NCI-H187 treated with DMSO at 0.1 percent for 48 hours (cell line): ENCODE measurements at places on chromosomes 7 and 10.
A peak's percentile ranks its signal among the peaks of the same experiment; 100 is the strongest.

DNA sequence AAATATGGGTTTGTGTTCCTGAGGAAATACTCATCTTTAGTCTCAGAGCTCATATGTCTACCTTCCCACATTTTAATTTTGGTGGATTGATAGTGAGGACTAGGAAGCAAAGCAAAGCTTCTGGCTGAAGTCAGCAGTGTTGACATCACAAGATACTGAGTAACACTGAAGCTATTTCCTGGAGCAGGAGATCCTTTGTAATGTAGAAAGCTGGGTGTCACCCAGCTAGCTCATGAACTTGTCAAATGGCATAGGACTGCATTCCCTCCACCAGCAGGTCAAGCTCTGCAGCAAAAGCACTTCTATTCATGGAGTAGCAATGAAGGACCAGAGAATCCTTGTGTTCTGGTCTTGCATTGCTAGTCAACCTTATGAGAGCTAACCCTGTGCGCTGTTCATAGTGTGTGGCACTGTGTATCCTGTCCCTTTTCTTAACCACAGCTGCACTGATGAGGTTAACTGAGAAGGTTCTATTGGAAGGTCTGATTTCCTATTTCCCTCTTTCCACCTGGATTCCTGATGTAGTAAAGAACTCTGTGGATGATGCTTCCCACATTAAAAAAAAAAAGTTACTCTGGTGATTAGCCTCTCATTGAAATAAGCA lies 94.8 kb upstream of the ZNF804B start:
- DNase-seq = no peak

DNA sequence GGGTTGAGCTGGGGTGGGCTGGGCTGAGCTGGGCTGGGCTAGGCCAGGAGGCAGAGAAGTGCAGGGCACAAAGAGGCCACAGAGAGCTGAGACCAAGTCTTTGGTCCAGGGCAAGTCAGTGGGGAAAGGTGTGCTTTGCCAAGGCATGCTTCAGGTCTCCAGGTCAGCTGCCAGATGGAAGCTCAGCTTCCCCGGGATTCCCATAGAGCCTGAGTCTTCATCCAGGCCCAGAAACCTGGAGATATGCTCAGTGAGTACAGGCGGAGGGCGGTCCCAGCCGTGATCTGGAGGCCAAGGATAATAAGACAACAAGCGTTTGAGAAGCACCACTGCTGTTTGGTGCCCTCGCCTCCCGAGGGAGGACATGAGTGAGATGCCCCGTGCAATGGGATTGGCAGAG lies 4.7 kb upstream of the CALN1 start:
- no peak for DNase-seq

GRCh38 chr10:70359017-70359550 lies 23.3 kb downstream of the LRRC20 start:
- no peak for DNase-seq

- DNase-seq = no peak
Observed at GRCh38 chr10:7480742-7481367, 70.0 kb upstream of the SFMBT2 start.

DNA sequence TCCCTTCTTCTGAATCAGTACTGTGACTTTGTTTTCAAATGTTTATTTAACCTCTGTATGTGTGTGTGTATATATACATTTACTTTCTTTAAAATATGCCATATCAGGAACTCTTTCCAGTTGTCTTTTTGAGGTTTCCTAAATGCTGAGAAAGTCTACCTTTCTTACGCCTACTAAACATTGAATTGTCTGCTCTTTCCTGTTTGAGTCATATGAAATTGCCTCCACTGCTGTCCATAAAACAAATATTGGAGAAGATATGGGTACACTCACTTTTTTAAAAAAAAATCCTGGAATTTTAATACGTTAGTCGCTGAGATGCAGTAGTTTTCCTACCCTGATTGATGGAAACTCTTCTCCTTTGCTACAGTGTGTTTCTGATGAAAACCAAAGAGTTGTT lies 298.7 kb upstream of the TEX47 start:
- no peak for DNase-seq

DNA sequence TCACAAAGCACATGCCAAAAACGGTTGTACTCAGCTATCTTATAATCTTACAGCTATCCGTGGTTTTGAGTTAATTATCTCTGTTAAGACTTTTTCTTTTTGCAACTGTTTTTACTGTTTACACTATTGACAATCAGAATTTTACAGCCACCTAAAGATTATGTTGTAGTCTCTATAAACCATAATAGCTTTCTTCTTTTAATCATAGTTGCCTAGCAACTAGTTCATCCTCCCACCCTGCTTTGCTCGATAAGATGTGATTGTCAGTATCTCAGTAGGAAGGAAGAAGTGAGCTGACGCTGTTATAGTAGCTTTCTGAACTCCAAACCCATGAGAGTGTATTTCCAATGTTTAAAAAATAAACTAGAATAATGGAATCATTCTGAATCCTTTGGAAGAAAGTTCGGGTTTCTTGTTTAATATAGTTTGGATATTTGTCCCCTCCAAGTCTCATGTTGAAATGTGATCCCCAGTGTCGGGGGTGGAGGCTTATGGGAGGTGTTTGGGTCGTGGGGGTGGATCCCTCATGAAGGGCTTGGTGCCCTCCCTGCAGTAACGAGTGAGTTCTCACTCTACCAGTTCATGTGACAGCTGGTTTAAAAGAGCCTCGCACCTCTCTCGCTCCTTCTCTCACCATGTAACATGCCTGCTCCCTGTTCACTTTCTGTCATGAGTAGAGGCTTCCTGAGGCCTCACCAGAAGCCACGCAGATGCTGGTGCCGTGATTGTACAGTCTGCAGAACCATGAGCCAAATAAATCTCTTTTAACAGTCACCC lies 68.1 kb downstream of the SVOPL start:
- no peak for DNase-seq

DNA sequence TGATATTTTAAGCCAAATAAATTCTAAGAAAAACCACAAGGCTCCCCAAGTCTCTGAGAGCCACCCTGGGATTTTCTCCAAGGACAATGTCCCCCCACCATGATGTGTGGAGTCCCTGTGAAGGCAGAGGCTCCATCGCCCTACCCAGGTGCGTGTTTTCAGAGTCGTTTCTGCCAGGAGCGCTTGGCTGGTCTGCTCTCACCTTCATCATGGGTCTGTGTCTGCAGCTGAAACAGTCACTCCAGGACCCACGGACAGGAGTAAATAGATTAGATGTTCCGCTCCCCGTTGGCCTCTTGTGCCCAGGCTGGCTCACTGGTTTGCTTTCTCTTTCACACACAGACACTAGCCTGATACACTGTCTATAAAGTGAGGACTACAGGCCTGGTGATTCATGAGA lies 217.5 kb downstream of the SFMBT2 start:
- no peak for DNase-seq

GRCh38 chr7:55174856-55175255 lies 156.0 kb downstream of the EGFR start:
- DNase-seq = no peak

DNA sequence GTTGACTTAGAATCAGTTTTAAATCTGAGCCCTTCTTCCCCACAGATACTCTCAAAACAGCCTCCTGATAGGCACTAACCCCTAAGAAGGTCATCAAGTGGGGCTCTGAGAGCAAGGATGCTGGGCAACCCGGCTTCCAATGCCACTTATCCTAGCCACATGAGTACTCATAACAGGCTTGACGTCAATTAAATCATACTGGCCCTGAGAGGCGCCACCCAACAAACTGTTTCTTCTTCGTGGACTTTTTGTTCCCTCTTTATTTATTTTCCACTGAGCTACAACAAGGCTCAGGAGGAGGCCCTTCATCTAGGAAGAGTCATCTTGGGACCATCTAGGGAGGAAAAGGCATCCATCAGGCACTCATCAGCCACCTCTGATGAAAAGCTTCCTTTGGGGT lies 255.9 kb downstream of the KCNMA1 start:
- peak; percentile 60 for DNase-seq

DNA sequence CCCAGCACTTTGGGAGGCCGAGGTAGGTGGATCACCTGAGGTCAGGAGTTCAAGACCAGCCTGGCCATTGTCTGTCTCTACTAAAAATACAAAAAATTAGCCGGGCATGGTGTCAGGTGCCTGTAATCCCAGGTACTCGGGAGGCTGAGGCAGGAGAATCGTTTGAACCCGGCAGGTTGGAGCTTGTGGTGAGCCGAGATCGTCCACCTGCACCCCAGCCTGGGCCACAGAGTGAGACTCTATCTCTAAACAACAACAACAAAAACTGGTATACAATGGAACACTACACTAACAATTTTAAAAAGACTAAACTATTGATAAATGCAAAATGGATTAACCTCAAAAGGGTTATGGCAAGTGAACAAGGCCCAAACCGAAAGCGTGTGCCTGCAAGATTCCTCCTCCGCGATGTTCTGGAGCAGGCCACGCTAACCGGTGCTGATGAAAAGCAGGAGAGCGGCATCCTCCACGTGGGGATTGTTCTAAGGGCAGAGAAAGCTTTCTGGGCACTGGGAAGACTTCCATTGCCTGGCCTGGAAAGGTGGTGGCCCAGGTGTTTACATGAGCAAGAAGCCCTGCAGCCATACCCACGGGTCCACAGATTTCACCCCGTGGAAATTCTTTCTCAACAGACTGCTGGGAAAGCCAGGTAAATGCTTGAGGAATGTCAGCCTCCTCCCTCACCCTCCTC lies 53.8 kb downstream of the PDGFA start:
- no peak for DNase-seq

GRCh38 chr7:12730523-12730922 lies 43.1 kb downstream of the ARL4A start:
- no peak for DNase-seq

DNA sequence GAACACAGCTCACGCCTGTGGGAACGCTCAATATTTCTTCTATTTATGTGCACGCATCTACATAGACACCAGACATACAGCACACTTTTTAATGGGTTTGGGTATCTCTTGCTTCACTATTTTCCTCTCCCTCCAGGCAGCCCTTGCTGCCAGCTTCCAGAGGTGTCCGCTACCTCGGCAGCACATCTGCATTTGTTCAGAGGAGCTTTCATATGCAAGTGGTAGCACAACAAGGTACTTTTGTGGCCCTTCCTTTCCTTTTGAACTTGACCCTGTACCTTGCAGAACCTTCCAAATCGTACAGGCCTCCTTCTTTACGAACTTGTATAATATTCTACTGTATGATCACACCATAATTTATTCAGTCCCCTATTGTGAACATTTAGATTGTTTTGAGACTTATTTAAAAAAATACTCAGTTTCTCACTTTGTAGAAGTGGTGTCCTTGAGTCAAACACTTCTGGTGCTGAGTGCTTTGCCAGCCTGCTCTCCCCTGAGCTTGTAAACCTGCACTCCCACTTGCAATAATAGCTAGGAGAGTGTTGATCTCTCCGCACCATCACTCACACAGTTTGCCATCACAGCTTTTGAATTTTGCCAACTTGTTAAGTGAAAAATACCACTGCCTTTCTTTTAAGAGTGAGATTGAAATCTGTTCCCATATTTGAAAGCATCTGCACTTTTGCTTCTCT lies 106.0 kb upstream of the ZNF32 start:
- DNase-seq = no peak

DNA sequence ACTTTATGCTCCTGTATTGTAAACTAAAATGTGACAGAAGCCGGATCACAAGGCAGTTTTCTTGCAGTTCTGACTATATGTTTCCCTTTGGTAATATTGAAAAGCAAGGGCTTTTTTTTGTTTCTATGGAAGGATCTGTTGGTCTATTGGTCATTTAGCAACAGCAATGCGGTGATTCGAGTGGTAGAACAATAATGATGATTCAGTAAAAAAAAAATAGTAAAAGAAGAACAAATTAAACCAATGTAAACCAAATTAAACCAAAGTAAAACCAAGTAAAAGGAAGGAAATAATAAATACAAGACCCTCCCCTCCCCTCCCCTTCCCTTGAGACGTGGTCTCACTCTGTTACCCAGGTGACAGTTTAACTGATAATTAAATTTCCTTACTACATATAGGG lies 17.8 kb upstream of the CCNY start:
- no peak for DNase-seq

DNA sequence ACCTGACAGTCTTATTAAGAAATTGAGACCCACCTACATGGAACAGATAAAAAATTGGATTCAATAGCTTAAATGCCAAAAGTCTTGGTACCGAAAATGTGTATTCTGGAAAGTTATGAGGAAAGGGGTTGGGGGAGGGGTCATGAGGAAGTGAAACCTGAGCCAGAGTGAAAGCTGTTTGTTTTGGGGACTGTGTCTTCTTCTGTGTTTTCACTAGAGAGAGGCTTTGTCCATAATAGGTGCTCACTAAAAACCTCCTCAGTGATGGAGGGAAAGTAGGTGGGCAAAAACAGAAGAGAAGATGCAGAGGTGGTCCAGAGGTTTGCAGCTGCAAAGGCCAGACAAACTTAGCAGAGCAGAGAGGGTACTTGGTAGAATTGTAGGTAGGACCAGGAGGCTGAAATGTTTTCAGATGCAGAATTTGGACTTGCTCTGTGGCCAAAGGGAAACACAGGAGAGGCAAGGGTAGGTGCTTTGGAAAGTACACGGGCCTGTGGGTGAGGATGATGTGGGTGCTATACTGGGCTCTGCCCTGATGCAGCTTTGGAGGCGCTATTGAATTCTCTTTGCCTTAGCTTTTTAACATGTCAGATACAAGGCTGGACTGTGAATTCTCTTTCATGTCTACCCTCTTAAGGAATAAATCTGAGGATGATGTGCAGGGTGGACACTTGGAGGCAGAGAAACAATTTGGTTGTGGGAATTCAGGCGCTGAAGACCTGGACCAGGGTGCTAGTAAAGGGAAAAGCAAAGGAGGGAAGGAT lies 254.6 kb downstream of the PTEN start:
- DNase-seq = no peak

DNA sequence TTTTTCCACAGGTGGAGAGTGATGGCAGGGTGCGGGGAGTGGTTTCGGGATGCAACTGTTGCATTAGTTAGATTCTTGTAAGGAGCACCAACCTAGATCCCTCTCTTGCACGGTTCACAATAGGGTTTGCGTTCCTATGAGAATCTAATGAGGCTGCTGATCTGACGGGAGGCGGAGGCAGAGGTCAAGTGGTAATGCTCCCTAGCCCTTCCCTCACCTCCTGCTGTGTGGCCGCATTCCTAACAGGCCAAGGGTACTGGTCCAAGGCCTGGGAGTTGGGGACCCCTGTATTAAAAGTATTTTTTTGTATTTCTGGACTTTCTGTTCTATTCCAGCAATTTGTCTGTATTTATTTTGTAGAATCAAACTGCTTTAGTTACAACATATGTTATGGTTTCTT lies 7.2 kb downstream of the CBLL1 start:
- no peak for DNase-seq

- DNase-seq = no peak
Observed at GRCh38 chr10:97274828-97275227, 17.6 kb downstream of the ARHGAP19 start.

GRCh38 chr7:10662491-10662890 lies 311.2 kb upstream of the PHF14 start:
- no peak for DNase-seq

DNA sequence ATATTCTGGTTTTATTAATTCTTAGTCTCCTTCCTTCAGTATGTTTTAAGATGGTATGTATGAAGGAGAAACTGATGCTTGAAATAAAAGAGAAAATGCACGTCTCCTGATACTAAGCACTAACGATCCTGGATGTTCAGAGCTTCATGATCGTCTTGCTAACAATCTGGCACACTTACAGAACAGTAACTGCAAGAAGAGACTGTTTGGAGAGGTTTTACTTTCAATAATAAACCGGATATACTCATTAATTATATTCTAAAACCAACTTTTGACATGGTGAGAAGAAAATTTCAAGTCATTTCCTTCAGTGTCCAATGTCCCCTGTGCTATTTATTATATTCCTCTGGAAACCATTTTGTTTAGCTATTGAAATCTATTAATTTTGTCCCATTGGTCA lies 251.0 kb downstream of the NXPH1 start:
- DNase-seq = no peak
